ENCODE measurements at places on chromosomes 6 and 20.

- no peak for DNase-seq
Measured at GRCh38 chr20:4546786-4547185, 174.9 kb upstream of the PRND start.

- DNase-seq: no peak
Measured at GRCh38 chr6:164069350-164069990, 655.0 kb downstream of the QKI start.

DNA sequence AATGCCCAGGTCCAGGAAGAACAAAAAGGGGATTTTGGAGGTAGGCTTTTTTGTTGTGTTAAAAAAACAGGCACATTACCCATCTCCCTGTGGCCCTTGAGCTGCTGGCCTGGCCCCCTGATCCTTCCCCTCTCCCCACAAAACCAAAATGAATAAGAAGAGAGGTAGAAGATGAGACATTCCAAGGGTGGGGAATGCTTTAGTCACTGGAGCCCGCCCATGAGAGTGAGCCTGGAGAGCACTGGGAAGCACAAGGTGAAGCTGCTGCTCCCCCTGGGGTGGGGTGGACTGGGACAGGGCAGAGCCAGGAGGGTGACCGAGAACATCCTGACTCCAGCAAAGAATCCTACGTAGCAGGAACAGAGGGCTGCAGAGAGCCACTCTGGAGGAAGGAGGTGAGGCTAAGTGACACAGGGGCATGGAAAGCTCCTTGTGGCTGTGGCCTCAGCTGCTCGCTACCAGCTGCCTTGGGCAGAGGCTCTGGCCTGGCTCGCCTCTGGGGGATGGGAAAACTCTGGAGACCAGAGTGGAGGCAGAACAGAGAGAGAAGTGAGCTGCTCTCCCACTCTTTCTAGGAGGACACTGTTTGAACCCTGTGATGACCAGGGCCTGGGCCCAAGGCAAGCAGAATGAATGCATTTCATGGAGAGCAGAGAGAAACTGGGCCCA, 48.3 kb downstream of the AKAP7 start:
- DNase-seq: no peak

DNA sequence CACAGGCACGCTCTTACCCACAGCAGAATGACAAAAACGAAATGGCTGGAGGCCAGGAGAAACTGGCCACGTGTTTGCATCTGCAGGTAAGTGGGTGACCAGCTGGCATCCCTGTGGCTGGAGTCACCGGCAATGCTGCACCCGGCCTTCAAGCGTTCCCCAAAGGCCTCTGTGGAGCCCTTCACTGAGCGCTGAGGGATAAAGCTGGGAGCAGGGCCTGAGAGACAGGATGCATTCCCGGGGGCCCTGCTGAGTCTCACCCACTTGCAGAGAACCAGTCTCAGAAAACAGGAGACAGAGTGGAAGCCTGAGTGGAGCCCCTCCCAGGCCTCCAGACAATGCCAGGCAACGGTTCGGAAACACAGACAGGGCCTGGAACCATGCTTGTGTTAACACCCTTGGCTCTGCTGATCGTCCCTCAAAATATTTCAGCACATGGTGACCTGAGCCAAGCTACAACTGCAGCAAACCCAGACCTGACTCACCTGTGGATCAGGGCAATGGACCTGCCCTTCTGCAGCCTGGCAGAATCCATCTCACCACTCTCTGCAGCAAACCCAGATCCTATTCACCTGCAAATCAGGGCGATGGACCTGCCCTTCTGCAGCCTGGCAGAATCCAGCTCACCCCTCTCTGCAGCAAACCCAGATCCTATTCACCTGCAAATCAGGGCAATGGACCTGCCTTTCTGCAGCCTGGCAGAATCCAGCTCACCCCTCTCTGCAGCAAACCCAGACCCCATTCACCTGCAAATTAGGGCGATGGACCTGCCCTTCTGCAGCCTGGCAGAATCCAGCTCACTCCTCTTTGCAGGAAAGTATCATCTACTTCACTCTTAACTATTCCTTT, 39.8 kb downstream of the TBXT start:
- no peak for DNase-seq

DNA sequence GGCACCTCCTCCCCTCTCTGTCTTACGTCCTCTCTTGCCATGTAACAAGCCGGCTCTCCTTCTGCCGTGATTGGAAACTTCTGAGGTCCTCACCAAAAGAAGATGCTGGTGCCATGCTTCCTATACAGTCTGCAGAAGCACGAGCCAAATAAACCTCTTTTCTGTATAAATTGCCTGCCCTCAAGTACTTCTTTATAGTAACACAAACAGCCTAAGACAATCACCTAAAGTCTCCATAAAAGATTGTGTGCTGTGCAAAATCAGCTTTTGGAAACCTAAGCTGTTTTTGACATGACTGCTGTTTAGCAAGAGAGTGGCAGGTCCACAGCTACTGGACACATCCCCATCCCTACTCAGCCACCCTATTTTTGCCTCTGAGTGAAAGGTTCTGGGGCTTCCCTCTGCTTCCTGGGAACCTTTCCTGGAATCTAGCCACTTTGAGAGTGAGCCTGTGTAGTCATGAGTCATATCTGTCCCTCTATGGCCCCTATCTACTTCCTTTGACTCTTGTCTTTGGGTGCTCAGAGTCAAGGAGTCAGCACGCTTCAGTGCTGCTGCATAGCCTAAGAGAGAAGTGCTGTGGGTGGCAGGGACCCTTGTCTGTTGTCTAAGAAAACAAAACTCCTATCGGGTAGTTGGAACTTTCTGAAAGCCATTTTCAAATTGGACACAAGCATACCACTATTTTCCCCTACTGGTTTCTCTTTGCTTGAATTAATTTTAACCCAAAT, 110.0 kb downstream of the PPP1R14C start:
- no peak for DNase-seq

DNA sequence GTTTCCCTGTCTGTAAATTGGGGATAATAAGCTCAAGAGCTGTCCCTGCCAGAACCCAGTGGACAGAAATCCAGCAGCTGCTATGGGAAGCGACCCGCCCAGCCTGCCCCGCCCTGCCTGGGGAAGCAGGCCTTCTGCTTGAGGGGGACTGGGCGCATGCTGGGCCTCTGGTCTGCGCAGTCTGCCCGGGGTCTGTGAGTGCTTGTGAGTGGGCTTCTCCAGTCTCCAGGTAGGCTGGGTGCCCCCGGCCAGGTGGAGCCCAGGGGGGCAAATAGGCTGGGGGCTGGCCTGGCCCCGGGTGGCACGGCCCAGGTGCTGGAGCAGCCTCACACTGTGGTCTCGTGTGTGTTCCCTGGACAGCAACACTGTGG, 648 bp upstream of the RBBP8NL start:
- no peak for DNase-seq

Data from stimulated activated CD4-positive, alpha-beta T cell treated with anti-CD3 and anti-CD28 coated beads, Interleukin-1b, Interleukin-23, amount 100 ng/mL, for 1 hour (primary cell).